Astrocyte of the spinal cord (primary cell): ENCODE measurements at places on chromosomes 11 and 22.

DNA sequence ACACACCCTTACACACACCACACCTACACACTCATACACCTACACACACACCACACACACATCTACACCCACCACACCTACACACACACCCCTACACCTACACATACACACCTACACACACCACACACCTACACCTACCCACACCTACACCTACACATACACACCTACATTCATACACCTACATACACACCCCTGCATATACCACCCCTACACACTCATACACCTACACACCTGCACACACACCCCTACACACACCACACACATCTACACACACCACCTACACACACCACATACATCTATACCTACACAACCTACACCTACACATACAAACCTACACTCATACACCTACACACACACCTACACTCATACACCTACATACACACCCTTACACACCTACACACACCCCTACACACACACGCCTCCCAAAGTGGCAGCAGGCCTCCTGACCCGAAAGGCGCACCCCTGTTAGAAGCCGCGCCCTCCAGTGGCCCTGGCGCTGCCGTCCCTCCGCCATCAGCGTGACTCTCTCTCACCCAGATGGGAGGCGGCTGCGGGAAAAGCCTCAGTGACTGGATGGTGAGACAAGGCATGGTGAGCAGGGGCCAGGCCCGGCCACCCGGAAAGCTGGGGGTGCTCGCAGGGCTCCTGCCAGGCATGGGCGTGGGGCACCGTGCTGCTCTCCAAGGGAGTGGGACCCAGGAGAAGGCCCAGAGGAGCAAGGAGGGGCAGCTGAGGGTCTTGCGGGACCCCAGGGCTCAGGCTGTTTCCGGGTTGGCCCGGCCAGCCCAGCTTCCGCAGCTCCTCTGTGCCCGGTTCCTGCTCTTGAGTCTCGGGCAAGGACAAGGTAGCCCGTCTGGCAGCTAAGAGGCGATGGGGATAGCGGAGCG is 37.0 kb upstream of the HMOX1 start:
- no peak for DNase-seq

DNA sequence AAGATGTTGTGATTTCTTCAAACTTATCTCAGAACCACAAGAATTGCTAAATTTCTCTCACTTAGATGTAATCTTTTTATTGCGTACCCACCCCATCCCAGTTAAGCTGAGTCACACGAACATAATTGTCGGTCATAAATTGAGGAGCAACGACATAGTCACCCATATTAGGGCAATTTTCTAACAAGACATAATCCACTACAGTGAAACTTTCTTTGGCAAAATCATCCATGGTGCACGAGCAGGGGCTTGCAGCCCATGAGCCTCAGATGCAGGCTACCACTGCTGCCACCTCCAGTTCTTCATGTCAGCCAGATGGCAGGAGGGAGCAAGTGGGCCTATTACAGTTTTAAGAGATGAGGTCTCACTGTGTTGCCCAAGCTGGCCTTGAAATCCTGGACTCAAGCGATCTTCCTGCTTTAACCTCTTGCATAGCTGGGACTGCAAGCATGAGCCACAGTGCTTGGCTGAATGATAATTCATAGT is 70.3 kb upstream of the GRK2 start:
- DNase-seq: peak; percentile 61

DNA sequence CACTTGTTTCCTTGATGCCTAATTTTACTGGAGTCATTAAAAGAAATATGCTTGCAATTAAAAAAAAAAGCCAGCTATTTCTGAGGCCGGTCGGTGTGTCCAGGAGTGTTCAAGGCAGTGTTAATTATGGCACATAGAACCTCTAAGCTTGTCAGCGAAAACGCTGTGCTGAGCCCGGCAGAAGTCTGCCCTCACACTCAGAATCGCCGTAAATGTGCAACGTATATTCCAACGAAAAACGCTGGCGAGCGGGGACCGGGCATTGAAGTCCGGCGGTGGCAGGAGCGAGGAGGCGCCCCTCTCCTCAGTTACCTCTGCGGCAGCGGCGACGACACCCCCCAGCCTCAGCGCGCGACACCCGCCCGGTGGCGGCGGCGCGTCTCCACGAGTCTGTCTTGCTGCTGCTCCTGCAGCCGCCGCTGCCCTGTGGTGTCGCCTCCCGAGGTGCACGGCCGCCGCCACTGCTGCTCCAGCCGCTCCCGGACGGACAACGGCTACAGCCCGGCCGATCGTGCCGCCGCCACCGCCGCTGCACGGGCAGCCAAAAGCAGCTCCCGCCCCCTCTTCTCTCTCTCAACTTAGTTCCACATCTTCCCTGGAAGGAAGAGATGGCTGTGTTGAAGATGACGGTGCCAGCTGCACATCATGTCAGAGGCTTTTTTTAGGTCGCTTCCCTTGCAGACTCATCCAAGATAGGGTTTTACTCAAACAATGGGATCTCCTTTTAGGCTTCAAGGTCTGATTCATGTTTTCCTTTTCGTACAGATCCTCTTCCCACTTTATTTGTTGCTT is 56.0 kb downstream of the JAM3 start:
- peak; percentile 35 for DNase-seq

DNA sequence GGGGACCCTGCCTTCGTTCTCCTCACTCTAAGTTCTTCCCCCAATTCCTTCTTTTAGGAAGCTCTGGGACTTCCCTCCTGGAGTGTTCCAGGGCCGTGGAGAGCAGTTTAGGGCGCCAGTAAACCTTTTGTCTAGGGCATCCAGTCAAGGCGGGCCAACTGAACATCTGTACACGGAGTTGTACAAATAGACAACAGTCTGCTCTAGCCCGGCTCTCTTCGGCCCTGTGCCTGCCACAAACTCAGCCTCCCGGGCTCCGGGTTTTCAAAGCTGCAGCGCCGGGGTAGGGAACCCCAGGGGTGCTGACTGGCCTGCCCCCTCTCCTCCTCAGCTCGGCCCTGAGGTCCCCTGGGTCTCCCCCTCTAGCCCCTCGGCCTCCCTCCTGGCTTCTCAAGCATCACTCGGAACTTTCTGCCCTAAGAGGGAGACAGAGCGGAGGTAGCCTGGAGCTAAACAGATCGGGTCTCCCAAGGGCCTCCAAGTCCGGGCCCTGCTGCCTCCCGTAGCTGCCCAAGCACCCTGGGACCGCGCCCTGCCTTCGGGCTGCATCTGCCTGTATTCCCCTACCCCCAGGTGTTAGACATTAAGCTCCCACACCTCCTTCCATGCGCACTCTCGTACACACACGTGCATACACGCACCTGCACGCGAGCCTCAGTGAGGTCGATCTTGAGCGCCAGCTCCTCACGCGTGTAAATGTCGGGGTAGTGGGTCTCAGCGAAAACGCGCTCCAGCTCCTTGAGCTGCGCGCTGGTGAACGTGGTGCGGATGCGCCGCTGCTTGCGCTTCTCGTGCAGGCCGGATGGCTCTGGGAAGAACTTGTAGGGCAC is 3.3 kb downstream of the PHOX2A start:
- DNase-seq: no peak

DNA sequence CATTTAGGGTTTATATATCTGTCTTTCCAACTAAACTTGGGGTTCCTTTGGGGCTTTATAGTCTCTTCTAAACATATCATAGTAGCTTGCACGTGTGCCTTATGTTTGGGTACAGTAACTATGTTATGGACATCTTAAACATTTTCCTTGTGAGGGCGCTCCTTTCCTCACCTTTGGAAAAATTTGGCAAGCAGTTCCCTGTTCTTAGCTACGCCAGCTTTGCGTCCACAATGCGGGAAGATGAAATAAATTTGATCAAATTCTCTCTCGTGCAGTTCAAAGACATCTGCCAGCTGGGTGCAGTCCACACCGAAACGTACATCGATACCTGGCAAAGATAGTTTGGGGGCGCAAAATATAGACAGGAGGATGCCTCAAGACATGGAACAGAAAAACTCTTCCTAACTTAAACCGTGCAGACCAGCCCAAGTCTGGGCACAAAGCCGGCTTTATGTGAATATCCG is 548 bp downstream of the FDXACB1 start:
- no peak for DNase-seq

GRCh38 chr11:110985547-110985946 is 260.0 kb upstream of the POU2AF2 start:
- DNase-seq: no peak

DNA sequence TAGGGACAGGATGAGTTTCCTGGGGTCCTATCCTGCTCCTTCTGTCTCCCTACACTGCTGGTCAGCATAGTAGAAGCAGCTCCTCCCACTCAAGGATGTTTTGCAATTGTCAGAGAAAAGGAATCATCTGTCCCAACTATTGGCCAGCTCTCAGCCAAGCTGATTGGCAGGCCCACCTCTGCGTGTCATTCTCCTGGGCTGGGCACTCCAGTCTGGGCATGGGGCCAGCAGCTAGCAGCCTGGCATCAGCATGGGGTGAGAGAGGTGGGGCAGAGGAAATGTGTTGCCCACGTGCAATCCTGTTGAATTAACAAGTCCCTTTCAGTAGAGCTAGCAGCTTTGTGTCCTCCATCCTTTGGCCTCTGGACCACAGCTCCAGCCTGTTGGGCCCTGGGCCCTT is 14.1 kb downstream of the ANKK1 start:
- no peak for DNase-seq

DNA sequence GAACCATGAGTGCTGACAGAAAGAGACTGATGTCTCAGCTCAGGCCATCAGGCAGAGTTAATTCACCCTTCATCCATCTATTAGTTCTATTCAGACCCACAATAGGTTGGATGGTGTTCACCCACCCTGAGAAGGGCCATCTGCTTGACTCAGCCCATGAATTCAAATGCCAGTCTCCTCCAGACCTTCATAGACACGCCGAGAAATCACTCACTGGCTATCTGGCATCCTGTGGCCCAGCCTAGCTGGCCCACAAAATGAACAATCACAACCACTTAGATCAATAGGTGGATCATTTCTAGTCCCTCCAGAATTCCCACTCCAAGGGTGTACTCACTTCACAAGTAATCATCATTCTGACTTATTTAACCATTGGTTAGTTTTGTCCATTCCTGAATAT is 58.2 kb downstream of the MYEOV start:
- no peak for DNase-seq

- no peak for DNase-seq
These were observed 473.0 kb downstream of the BRD1 start for GRCh38 chr22:49354516-49355210.

GRCh38 chr11:131987703-131988102 is 617.3 kb downstream of the NTM start:
- DNase-seq: no peak

- no peak for DNase-seq
These were observed 41.7 kb upstream of the FGF3 start for GRCh38 chr11:69860796-69861445.

- no peak for DNase-seq
These were observed 93.8 kb downstream of the BCR start for GRCh38 chr22:23274146-23274526.

- DNase-seq: peak; percentile 94
These were observed 49.5 kb downstream of the PACS1 start for GRCh38 chr11:66119348-66120133.

GRCh38 chr11:46345881-46346484 is 1.3 kb upstream of the DGKZ start:
- no peak for DNase-seq

DNA sequence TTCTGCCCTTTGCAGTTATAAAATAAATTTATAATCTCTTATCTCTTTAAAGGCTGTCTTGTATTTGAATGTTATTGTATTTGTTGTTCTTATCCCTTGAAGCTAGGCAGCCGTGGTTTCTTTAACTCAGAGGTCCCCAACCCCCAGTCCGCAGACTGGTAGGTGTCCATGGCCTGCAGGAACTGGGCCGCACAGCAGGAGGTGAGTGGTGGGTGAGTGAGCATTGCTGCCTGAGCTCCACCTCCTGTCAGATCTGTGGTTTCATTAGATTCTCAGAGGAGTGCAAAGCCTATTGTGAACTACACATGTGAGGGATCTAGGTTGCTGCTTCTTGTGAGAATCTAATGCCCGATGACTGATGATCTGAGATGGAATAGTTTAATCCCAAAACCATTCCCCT is 380.0 kb upstream of the CCDC90B start:
- DNase-seq: no peak

- DNase-seq: no peak
These were observed 211.8 kb downstream of the LUZP2 start for GRCh38 chr11:24708616-24709015.

GRCh38 chr11:75193271-75193670 is 42.4 kb downstream of the SLCO2B1 start:
- DNase-seq: no peak

DNA sequence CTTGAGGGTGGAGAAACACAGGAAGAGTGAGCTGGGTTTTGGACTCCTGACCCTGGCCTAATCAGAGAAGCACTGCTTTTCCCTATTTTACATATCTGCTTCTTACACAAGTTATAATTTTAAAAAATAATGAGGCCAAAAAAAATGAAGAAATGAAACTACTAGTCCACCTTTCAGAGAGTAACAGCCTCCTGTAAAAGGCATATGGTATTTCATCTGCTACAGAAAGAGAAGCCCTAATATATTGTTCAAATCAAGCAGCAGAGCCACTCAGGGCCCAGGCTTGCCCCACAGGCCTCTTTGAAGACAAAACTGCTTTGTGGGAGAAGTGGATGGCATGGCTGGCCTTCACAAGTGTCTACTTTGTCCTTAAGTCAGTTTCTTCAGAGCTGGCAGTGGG is 10.0 kb downstream of the DIXDC1 start:
- no peak for DNase-seq

- no peak for DNase-seq
These were observed 33.6 kb downstream of the OSBP start for GRCh38 chr11:59582006-59582405.

DNA sequence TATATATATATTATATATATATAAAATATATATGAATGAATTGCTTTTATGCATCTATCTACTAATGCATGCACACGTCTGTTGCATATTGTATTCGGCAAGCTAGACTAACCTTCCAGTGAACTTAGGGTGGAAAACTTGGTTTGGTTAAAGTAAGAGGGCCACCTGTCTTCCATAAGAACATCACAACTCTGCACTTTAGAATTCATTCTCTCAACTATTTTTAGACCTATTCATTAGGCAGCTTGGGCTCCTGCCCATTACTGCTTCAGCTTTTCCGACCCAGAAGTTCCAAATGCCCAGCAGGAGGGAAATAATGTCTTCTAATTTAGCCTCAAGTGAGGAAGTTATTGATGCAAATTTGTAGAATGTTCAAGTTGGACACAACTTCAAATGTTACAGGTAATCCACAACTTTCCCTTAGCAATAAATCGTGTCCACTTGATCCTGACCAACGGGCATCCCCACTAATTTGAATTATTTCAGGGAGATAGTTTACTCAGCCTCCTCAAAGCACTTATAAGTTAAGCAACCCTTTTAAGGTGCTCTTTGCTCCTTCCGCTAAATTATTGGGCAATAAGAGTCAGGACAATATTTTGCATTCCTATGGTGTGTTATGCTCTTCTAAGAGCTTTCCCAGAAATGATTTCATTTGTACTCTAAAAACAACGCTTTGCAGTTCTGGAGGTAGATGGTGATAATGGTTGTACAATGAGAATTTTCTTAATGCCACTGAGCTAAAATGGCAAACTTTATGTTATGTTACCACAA is 132.3 kb downstream of the OPCML start:
- DNase-seq: no peak

DNA sequence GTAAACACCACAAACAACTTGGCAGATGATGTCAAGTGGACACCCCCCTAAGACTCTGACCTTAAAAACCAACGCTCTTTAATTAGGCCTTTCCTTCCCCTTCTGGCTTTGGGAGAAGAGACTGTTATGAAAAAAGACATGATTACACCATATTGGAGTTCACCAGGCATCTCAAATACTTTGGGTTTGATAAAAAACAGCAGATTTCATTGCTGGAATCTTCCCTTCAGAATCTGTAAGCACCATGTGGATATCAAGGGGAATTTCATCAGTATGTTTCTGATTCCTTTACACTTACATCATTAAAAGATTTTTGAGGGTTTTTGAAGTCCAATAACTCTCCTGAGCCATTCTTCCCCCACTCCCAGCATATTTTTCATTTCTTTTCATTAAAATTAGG is 85.6 kb downstream of the KIRREL3 start:
- DNase-seq: peak; percentile 16
